GM23338 (cell line): ENCODE measurements at places on chromosomes 5 and 9.

DNA sequence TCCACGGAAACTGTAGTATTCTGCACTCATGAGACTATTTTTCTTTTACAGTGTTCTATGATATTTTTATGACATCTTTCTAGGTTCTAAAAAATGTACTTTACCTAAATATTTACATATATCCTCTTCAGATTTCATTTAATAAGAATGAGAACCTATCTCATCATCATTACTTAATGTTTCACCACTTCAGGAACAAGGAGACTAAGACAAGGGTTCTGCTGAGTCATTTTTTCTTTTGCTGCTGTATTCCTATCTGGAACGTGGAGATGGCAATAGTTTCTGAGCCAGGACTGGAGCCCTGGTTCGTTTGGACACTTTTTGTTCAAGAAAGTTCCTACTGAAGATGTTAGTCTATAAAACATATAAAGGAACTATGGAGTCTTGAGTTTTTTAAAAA, 258.2 kb upstream of the MAP3K1 start:
- no peak for DNase-seq

DNA sequence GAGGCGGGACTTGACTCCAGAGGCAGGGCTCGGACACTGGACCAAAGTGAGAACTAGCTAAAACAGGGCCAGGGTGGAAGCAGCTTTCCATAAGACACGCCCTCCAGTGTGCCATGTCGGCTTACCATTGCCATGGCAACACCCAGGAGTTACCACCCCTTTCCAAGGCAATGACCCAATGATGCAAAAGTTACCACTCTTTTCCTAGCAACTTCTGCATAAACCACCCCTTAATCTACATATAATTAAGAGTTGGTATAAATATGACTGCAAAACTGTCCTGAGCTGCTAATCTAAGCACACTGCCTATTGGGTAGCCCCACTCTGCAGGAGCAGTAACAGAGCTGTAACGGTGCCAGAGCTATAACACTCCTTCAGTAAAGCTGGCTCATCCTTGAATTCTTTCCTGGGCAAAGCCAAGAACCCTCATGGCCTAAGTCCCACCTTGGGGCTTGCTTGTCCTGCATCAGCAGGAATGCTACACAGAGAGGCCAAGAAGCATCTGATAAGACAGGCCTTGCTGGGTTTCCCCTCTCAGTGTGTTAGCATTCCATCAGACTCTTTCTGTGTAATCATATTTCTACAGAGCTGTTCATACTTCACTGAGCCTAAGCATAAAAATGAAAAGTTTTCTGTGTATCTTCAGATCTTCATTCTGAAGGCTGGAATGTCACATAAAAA, 262.7 kb upstream of the KLF9 start:
- DNase-seq = no peak

DNA sequence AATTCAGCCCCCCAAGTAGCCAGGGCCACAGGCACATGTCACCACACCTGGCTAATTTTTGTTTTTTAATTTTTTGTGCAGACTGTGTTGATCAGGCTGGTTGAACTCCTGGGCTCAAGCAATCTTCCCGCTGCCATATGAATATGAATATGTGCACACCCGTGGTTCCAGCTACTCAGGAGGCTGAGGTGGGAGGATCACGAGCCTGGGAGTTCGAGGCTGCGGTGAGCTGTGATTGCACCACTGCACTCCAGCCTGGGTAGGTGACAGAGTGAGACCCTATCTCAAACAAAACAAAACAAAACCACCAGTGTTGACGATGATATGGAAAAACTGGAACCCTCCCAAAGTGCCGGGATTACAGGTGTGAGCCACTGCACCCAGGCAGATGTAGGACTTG, 32.0 kb downstream of the EHMT1 start:
- DNase-seq = no peak

GRCh38 chr5:116842514-116842961, 267.9 kb upstream of the SEMA6A start:
- no peak for DNase-seq
